KBM-7 (cell line): ENCODE measurements at places on chromosomes 7 and 10.

DNA sequence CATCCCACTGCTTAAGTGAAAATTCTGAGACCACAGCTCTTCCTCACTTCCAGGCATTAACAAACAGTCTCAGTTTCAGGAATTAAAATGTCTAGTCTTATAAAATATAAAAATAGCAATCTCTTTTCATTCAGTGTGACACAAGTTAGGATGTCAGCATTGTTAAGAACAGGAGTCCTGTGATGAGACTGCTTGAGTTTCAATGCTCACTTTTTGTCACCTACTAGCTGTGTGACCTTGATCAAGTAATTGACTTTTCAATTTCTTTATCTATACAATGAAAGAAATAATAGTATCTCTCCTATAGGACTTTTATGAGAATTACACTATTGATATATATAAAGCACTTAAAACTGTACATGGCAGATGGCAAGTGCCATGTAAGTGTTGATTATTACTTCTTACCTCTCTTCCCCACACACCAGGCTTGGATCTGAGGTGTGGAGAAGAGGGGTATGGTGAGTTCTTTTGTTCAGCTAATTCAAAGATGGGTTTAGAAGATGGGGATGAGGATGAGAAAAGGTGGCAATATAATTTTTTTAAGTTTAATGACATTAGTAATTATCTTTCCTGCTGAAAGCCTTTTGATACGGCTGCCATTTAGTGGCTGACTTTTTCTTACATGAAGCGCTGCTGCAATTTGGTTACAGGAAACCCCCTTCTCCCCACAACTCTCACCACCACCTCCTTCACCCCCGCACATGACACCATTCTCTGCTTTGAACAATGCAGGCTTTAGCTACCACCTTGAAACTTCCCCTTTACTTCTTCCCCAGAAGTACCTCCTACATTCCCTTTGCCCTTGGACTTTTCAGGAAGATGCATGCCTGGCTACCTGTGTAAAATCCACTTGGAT, 20.8 kb upstream of the HYAL4 start:
- peak; percentile 3 for DNase-seq

- peak; percentile 53 for DNase-seq
Measured at GRCh38 chr7:25967278-25968204, 184.5 kb upstream of the NFE2L3 start.

GRCh38 chr7:136533732-136534131, 334.7 kb upstream of the CHRM2 start:
- no peak for DNase-seq

GRCh38 chr10:108982159-108982558, 941.2 kb downstream of the XPNPEP1 start:
- no peak for DNase-seq

- no peak for DNase-seq
Measured at GRCh38 chr10:101783736-101784118, 481 bp upstream of the NPM3 start.

DNA sequence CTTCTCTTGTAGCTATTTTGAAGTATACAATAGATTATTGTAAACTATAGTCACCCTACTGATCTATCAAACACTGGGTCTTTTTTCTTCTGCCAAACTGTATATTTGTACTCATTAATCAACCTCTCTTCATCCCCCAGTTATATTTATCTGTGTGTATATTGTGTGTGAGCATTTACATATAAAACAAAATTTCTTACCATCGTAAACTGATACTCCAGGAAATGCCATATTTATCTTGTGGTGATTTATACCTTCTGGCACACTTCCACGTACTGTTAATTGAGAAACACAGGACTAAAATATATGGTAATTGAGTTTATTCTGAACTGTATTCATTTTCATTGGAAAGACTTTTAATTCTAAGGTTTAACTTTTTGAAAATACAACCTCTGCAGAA, 18.9 kb downstream of the ANLN start:
- no peak for DNase-seq

DNA sequence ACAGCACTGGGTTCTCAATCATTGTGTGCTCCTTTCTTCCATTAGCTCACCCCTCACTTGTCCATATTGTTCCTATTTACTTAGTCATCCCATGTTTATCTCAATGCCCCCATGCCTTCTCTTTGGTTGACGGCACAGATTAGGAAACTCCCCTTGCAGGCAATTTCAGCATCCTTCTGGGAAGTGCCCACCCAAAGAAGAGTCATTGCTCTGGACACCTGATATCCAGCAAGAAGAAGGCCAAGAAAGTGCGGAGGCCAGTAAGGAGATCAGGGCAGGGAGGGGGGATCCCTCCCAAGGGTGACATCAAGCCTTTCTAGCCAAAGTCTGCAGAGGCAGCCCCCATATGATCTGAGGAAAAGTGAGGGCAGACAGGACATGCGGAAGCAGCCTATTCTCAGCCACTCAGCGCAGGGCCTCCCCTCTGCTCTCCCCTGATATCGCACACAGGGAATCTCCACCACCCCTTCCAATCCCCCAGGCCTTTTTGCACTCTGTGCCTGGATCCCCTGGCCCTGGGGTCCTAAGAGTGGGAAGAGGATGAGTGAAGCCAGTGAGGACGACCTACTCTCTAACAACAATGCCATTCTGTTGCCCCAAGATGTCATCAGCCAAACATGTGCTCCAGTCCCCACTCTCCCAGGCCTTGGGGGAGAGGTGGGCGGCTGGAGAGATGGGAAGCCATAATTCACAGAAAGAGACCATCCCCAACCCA, 1.8 kb downstream of the TRPV6 start:
- DNase-seq, result no peak
